ENCODE measurements at places on chromosomes 11 and 22.

DNA sequence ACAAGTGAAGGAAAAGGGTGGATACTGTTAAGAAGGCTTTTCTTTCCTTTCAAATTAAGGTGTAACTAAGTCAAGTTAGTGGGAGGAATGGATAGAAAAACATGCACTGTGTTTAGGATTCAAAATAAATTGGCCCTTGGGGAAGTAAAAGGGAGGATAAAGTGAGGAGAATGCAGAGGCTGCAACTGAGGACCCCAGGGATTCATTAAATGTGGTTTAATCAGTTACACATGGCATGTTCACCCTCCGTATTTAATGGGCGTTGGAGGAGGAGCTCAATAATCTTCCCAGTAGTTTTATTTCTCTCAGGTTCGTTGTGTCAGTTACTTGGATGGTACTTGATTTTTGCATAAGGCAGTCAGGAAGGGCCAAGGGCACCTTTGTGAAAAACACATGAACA lies 966.3 kb downstream of the JRKL start:
- DNase-seq: no peak

GRCh38 chr22:41919357-41920224 lies 4.7 kb upstream of the SHISA8 start:
- DNase-seq: peak; percentile 31

- DNase-seq: peak; percentile 32
These were observed 1.1 kb upstream of the PLXNB2 start for GRCh38 chr22:50308597-50308935.

GRCh38 chr11:86056351-86056854 lies 12.5 kb downstream of the PICALM start:
- no peak for DNase-seq

GRCh38 chr11:20605602-20606091 lies 6.2 kb downstream of the SLC6A5 start:
- DNase-seq: no peak

GRCh38 chr11:60777572-60777971 lies 7.6 kb upstream of the MS4A10 start:
- no peak for DNase-seq

Measured in ELF-1 (cell line).